ENCODE measurements at places on chromosomes 7 and 10.

GRCh38 chr7:37482505-37482904, 33.8 kb upstream of the ELMO1 start:
- DNase-seq: no peak

GRCh38 chr7:115271332-115272235, 349.7 kb downstream of the MDFIC start:
- DNase-seq: no peak

- DNase-seq: no peak
These were observed 23.4 kb upstream of the NME8 start for GRCh38 chr7:37825038-37825437.

GRCh38 chr7:8908889-8909288, 475.5 kb downstream of the NXPH1 start:
- DNase-seq: no peak

DNA sequence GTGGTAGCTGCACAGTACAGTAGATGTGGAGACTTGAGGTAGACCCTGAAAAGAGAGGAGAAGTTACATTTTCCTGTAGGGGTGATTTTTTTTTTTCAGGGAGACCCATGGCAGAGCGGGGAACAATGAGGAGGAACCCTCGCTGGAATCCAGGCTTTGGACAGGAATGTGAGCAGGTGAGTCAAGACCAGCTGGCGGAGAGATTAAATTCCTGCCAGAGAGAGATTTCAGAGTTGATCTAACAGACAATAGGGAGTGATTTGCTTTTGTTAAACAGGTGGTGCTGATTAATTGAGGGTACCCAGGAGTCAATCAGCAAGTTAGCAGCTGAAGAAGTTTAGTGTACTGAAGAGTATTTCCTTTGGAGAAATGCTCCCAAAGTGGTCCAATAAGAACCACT, 41.6 kb upstream of the MINDY3 start:
- no peak for DNase-seq

GRCh38 chr7:140079121-140079536, 16.4 kb upstream of the PARP12 start:
- DNase-seq: no peak

GRCh38 chr7:39357648-39358047, 208.6 kb upstream of the YAE1 start:
- no peak for DNase-seq

DNA sequence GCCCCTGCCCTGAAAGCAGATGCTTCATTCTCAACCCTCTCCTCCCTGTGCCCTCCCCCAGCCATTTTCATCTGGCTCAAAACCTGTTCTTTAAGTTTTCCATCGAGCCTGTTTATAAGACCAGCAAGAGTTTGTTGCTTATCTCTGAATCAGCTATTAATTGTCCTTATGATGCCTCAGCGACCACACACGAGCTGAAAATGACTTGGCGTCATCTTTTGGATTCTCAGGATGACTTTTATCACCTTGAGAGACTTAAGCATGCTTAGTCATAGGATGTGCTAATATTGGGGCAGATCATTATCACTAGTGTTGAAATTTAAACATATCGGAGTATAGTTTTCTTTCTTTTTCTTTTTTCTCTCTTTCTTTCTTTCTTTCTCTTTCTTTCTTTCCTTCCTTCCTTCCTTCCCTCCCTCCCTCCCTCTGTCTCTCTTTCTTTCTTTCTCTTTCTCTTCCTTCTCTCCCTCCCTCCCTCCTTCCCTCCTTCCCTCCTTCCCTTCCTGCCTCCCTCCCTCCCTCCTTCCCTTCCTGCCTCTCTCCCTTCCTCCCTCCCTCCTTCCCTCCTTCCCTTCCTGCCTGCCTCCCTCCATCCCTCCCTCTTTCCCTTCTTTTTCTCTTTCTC, 184.5 kb downstream of the PHTF2 start:
- DNase-seq: no peak

DNA sequence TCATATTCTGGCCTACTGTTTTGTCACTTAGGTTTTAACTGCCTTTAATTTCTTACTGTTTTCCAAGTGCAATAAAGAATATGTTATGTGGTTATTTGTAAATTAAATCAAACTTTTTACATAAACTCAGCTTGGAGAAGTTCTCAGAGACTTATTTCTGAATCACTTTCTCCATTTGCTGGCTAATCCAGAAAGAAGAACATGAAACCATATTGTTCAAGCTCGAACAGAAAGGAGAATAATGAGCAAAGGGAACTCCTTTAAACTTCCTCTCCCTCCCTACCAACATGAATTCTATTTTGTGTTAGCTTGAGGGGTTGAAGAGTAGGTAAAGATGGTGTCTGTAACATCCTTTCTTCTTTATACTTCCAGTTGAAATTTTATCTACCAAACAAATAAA, 52.3 kb downstream of the SHTN1 start:
- no peak for DNase-seq

DNA sequence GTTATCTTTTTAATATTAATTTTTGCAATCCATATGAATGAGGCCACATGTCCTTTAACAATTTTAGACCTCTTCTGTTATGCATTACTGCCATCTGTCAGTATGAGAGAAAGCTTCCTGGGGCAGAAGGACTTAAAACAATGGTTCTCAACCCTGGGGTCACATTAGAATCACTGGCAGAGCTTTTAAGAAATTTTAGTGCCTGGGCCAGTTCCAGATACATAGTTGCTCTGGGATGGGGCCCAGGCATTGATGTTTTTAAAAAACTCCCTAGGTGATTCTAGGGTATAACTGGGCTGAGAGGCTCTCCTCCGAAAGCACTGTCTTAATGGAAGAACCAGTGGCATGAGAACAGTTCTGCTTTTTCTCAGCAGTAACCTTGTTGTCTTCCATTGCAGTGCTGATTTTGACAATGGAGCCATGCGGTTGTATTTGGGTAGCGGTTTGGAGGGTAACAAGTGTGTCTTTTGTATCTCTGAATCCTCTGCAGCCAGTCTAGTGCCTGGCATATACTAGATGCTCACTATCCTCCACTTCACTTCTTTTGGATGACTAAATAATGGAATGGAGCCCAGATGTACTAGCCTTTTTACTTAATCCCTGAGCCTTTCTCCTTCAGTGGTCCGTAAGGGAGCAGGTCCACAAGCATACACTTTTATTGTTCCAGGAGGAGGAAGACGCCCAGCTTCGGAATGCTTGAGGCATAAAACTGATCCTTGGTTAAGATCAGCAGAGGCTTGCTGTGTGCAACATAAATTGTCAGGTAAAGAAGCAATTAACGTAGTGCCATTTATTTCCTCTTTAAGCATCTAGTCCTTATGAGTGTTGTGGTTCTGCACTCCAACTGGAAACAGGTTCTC, 227.1 kb downstream of the AUTS2 start:
- DNase-seq: no peak

GRCh38 chr7:50584793-50585408, 19.7 kb upstream of the DDC start:
- no peak for DNase-seq

DNA sequence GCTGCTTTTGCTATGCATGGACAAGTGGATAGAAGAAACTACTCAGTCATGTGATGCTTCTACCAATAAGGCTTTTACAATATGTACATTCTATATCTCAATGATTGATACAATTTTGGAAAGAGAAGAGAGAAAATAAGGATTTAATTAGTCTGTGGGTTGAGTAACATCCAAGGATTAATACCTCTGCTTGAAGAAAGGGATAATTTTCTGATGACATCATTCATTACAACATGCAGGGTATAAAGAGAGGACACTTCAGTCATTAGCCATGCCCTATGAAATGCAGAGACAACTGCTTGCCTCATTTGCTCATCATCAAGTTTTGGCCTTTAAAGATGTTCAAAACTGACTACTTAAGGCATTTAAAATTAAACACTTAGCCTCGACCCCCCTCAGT, 237.3 kb downstream of the AHR start:
- DNase-seq: no peak

- DNase-seq: no peak
These were observed 38.0 kb upstream of the TARP start for GRCh38 chr7:38311329-38311937.

DNA sequence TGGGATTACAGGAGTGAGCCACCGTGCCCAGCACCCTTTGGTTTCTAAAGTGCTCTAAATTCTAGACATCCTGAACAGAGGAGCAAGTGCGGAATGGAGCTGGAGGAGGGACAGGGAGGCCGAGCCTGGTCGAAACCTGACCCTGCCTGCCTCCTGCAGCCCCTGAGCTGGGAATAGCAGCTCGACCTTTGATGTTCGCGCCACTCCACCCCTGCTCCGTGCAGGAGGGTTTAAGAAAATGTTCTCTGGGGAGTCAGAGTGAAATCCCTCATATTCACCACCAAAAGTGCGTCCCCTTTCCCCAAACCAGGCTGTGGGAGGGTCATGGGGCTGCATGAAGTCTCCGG, 1.8 kb downstream of the PGAM2 start:
- no peak for DNase-seq

DNA sequence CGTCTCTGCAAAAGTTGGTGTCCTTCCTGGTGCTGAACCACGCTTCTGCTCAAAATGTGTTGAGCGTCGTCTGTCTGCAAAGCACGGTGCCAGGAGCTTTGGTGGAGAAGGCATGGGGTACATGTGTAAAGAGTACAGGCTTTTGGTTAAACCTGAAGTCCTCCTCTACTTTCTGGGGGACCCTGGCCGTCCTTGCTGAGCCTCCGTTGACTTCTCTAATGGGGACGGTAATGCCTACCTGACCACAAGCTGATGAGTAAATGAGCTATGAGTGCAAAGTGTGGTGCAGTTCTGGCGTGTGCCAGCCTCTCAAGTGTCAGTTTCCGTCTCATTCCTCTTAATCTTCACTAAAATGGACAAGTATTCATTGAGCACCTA, 527 bp upstream of the HERPUD2 start:
- no peak for DNase-seq

DNA sequence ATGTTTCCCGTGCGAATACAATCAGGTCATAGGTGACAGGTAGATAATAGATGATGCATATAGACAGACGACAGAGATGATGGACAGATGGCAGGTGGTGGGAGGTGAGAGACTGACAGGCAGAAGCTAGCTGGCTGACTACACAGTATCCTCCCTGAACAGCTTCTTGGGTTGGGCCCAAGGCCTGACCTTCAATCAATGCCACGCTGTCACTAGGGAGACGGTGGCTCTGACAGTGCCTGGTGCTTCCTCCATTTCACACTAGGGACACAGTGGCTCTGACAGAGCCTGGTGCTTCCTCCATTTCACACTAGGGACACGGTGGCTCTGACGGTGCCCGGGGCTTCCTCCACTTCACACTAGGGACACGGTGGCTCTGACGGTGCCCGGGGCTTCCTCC, 200.1 kb downstream of the DIP2C start:
- DNase-seq: no peak

DNA sequence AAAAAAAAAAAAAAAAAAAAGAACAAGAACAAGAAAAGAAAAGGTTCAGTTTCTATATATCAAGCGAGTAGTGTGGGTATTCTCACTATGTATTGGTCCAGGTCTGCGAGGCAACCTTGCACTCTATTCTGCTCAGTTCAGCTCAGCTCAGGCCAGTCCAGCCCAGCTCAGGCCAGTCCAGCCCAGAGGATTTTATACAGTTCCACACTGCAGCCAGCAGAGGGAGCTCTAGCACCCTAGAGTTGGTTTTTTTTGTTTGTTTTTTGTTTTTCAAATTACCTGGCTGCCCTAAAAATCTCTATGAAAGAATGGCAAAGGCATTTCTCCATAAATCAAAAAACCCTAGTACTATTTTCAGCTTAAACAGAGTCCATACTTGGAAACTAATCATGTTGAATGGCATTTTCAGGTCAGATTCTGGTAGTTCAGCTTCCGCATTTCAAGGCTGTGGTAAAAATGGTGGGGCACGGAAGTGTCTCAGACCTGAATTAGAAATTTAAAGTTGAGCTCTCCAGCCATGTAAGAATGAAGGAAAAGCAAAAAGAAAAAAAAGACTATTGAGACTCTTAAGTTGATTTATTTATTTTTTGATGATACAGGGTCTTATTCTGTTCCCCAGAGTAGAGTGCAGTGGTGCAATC, 55.2 kb upstream of the GSDME start:
- DNase-seq: no peak

GRCh38 chr10:113000876-113001598, 51.0 kb downstream of the TCF7L2 start:
- DNase-seq: no peak

DNA sequence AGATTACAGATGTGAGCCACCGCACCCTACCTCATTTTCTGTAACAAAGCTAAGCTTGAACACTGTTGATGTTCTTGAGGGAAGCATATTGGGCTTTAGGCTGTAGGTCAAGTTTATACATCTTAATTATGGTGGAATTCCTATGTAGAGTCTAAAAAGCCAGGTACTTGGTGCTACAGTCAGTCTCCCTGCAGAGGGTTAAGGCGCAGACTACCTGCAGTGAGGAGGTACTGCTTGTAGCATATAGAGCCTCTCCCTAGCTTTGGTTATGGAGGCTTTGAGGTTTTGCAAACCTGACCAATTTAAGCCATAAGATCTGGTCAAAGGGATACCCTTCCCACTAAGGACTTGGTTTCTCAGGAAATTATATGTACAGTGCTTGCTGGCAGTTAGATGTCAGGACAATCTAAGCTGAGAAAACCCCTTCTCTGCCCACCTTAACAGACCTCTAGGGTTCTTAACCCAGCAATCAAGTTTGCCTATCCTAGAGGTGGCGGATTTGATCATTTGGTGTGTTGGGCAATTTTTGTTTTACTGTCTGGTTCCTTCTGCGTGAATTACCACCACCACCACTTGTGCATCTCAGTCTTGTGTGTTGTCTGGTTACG, 6.0 kb downstream of the PPIA start:
- no peak for DNase-seq

GRCh38 chr10:2897619-2898508, 169.5 kb upstream of the PFKP start:
- DNase-seq: no peak

- no peak for DNase-seq
These were observed 93.5 kb upstream of the LRRC4 start for GRCh38 chr7:128124786-128125185.

DNA sequence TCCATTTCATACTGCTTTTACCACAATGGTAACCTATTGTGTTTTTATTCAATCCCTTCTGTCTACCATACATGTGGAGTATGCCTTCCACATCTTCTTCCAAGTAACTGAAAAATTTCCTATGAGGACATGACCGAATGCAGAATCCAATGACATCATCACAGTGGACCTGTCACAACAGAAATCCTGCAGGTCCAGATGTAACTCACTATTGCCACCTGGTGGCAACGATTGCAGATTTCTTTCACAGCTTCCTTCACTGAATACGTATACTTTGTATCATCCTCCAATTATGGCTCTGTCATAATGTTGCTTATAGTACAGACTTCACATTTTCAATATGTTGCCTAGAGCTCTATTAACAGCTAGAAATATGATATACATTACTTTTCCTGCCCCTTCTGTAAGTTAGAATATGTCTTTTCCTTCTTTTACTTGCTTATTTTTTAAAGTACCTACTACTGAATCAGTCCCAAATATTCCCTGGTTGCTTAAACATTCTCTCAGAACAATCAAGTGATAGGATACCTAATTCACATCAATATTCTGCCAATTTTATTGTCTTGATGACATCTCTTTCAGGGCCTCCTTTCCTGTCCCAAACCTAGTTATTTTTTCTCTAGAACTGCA, 45.4 kb downstream of the SLC13A1 start:
- DNase-seq: peak; percentile 32

DNA sequence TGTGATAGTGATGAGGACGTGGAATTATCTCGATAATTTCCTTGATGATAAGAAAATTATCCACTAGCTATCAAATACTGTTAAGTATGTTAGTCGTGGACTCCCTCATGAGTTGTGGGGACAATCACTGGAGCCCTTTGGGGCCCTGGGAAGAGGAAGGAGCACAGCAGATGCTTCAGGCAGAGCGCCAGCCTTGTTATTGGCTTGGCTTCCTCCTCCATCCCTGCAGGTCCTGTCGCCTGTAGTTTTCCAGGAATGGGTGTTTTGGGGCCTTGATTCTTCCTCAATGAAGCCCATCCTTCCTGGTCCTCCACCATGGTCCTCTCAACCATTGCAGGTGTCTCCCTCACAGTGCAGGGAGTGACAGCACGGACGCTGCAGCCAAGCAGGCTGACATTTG, 32.5 kb upstream of the ZNF32 start:
- DNase-seq: no peak

Data from NCI-H187 treated with DMSO at 0.1 percent for 48 hours (cell line).